ENCODE measurements at places on chromosomes 11 and 22. TPM values are rescaled to one million over a fixed set of nuclear protein-coding genes. Genes with fewer than 3 reads are reported as not detected.

- no peak for DNase-seq
Observed at GRCh38 chr11:133898031-133898769, 52.9 kb upstream of the SPATA19 start.

DNA sequence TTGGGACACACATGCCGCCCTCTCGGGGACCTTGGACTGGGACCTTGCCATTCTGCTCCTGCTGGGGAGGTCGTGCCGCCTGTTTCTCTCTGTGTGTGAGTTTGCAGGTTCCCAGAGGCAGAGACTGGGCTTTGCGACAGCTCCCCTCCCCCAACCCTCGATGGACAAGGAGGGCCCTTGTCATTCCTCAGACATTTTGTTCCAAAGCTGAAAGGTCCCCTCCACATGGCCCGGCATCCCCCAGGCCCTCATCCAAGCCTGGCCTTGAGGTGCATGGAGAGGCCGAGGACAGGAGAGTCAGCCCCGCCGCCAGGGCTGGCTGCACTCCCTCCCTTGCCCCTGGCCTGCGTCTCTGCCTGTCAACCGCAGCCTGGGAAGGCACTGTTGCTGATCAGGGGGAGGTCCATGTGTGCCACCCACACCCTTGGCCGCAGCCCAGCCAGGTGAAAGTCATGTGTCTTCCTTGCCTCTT lies 25.6 kb downstream of the FADS2 start:
- DNase-seq = no peak

- no peak for DNase-seq
Observed at GRCh38 chr11:111715142-111715816, 50.9 kb downstream of the PPP2R1B start.

DNA sequence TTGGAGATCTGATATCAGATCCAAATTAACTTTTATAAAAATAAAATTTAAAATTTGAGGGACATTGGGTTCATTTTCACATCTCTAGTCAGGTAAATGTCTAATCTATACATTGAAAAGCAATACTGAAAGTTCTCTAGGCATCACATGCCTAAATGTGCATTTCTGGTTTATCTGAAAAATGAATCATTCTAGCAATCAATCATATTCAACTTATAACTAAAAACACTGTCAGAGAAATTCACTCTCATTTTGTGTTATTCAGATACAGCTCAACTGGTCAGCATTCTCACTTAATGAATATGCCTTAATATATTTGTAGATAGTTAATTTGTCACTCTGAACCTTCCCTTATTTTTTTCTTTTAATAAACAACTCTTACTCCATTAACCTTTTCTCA lies 243.2 kb downstream of the CASP12 start:
- no peak for DNase-seq

GRCh38 chr11:113956986-113957385 lies 17.9 kb upstream of the HTR3A start:
- no peak for DNase-seq

DNA sequence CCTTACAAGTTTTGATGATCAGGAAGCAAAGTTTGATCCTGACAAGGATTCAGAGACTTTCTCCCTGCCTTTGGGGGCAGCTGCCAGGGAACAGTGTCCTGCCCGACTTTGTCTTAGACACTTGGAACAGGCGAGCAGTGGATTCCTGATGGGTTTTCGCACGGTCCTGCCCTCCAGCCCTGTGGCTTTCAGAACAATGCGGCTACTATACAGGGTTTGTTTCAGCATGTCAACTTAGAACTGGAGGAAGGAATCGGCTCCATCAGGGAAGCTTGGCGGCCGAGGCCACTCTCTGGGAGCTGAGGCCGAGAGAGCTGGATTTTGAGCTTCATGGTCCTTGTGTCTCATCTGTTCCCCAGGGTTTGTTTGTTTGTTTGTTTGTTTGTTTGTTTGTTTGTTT lies 11.5 kb downstream of the ANO1 start:
- DNase-seq = no peak

- DNase-seq = no peak
Observed at GRCh38 chr11:9089061-9089460, 2.3 kb downstream of the SCUBE2 start.

DNA sequence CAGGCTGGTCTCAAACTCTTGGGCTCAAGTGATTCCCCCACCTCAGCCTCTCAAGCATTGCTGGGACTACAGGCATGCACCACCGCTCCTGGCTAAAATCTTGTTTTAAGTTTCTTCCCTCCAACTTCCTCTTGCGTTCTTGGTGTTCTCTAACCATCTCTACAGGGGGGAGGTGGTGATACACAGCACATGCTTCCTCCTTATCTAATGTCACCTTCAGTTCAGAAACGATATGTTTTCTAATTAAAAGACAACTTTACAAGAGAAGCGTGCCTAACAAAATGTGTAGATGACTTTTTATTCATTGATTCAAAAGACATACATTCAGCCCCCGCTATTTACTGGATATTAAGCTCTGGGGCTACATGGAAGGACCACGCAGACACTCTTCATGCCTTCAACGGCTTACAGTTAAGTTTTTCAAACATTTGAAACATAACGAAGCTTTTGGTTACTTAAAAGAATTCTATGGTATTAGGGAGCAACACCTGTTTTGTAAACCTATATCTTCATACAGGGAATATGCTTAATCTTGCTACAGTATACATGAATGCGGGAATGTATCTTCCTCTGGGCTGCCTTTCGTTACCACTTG lies 933 bp upstream of the DLAT start:
- no peak for DNase-seq

GRCh38 chr22:30821381-30821780 lies 126.7 kb downstream of the OSBP2 start:
- DNase-seq = no peak

- no peak for DNase-seq
Observed at GRCh38 chr11:68940651-68941323, 37.1 kb downstream of the IGHMBP2 start.

GRCh38 chr11:33622186-33622585 lies 78.4 kb downstream of the C11orf91 start:
- no peak for DNase-seq

TPBGL gene
- total RNA-seq = not detected

NCF4 gene
- 13.2 TPM for total RNA-seq

Data from esophagus squamous epithelium (tissue), 5 donors.